SK-N-DZ (cell line): ENCODE measurements at places on chromosomes 7 and 10.

- no peak for DNase-seq
Measured at GRCh38 chr7:32068411-32069101, 1.7 kb downstream of the PDE1C start.

- no peak for DNase-seq
Measured at GRCh38 chr10:35661236-35661635, 19.1 kb upstream of the FZD8 start.

GRCh38 chr7:130114374-130114773, 44.0 kb downstream of the KLHDC10 start:
- no peak for DNase-seq

GRCh38 chr7:28354601-28355402, 57.5 kb upstream of the CREB5 start:
- DNase-seq = peak; percentile 21

GRCh38 chr7:99267481-99267840, 5.2 kb upstream of the MYH16 start:
- DNase-seq = no peak

GRCh38 chr7:75637854-75638593, 100.7 kb downstream of the HIP1 start:
- no peak for DNase-seq

GRCh38 chr10:97532935-97533671, 34.4 kb downstream of the UBTD1 start:
- no peak for DNase-seq

GRCh38 chr10:86753638-86754434, 2.6 kb upstream of the BMPR1A start:
- DNase-seq = no peak

GRCh38 chr7:80705130-80705781, 66.8 kb downstream of the CD36 start:
- no peak for DNase-seq

GRCh38 chr7:115340828-115341227, 418.9 kb downstream of the MDFIC start:
- no peak for DNase-seq

GRCh38 chr7:64774204-64774842, 19.9 kb upstream of the ZNF138 start:
- DNase-seq = no peak

GRCh38 chr10:119491966-119492757, 50.4 kb downstream of the RGS10 start:
- no peak for DNase-seq

DNA sequence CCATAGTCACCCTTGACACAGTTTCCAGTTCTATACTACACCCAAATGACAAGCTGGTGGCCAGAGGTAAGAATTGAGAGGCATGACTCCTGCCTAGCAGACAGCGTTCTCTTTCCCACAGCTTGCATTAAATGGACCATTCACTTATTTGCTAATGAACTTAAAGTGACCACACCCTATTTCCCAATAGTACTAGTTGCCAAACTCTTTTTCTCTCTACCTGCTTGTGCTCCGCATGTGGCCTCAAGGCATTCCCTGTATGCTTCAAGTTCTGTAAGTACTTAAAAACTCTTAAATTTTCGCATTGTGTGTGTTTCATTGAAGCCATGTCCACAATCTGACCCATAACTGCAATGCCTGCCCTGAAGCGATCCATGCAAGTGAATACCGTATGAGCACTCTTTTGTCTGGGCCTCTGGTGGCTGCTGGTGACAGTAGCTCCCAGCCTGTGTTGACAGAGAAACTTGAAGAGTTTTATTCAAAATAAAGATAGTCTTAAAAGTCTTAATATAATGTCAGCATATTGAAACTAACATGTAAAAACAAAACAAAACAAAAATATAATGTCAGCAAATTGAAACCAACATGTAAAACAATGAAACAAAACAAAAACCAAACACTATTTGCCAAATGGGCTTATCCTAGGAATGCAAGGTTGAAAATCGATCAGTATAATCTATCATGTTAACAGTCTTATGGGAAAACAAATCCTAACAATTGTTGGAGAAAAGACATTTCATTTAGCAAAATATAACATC, 73.6 kb downstream of the CCSER2 start:
- DNase-seq = no peak

- no peak for DNase-seq
Measured at GRCh38 chr10:70296406-70296899, 12.6 kb upstream of the NPFFR1 start.

DNA sequence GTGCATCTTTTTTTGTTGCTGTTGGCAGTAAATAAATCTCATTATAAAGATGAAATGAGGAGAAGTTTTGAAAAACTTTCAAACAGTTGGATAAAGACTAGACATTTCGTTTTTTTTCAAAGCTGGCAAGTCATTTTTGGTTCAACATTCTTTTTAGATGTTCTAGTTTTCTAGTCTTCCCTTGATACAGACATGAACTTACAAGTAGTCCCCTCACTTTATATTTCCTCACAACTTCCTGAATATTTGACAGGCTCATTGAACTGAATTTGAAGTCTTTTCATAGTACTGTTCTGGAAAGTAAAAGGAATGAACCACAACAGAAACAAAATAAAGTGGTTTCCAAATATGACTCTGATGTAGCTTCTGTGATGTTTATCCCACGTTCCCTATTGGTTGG, 134.2 kb downstream of the NRCAM start:
- DNase-seq = no peak

- DNase-seq = no peak
Measured at GRCh38 chr7:101201695-101202602, 1.1 kb upstream of the MOGAT3 start.

- DNase-seq = no peak
Measured at GRCh38 chr10:132613566-132614348, 76.2 kb downstream of the INPP5A start.

DNA sequence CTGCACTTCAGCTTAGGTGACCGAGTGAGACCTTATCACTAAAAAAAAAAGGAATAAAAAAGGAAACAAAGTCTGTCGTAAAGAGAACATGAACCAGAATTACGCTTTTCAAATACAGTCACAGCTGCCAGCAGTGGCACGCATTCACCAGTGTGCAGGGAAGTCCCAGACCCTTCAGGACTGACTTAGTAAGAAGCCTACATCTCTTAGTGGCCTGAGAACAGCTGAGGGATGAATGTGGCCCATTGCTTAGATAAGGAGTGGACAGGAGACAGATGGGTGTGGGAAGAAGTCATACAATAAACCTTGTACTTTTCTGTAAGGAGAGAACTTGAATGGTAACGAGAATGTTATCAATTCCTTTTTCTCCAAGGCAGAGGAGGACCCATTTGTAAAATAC, 178.5 kb downstream of the JCAD start:
- no peak for DNase-seq

- no peak for DNase-seq
Measured at GRCh38 chr10:130407052-130407451, 270.9 kb downstream of the GLRX3 start.

GRCh38 chr10:75568450-75569130, 137.2 kb downstream of the LRMDA start:
- DNase-seq = no peak

DNA sequence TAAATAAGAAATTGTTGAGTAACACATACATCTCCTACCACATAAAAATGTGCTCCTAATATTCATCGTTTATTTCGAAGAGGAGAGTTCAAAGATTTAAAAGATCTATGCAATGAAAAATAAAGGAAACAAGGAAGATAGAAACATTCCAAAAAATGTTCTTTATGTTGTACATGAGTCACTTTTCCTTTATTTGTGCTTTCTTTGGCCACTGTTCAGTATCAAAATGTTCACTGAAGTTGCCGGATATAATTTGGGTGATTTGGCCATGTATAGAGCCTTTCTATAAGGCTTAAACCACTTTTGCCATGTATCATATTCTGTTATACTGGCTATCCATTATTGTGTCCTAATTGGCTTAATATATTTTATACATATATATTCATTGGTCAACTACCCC, 62.9 kb upstream of the PRR15 start:
- DNase-seq = no peak

GRCh38 chr10:7306147-7306546, 104.7 kb downstream of the SFMBT2 start:
- no peak for DNase-seq

DNA sequence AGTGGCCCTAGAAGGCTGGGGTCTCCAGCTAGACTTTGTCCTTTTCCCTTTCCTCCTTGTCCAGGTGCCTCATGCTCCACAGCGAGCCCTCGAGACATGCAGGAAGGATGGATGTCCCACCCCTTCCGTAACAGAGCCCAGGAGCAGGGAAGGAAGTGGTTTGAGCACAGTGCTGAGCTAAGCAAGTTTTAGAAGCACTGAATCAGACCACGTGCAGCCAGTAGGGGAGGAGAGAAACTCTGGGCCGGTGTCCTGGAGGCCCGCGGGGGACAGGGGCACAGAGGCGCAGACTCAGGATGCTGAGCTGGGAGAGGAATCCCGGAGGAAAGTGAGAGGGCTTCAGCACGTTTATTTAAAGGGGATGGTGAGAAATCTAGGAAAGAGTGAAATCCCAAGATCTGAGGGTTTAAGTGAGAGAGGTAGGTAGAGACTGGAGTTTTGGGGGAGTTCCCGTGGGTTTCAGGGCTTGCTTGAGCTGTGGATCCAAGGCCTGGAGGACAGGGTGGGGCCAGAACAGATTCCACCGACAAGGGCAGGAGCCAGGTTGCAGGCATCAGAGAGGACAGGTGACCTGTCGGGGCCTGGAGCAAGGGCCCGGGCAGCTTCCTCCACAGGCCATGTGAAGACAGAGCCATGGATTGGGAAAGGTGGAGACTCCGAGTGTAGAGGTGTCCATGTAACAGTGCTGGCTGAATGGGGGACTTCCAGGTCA, 4.4 kb upstream of the IRF5 start:
- no peak for DNase-seq

DNA sequence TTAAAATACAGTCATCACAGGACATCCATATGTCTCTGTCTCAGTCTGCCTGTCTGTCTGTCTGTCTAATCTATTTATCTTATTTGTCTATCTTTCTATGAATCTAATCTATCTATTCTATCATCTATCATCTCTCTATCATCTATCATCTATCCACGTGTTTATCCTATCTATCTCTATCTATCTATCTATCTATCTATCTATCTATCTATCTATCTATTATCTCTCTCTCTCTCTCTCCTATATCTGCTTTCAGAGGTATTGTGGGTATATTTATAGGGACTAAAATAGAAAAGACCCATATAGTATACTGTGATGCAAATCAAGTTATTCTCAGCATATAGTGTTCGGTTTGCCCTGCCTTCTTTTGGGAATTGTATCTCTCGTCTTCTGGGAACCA, 167.5 kb downstream of the VPS50 start:
- DNase-seq = no peak

- DNase-seq = no peak
Measured at GRCh38 chr7:107643407-107643806, 17.2 kb upstream of the SLC26A4 start.

DNA sequence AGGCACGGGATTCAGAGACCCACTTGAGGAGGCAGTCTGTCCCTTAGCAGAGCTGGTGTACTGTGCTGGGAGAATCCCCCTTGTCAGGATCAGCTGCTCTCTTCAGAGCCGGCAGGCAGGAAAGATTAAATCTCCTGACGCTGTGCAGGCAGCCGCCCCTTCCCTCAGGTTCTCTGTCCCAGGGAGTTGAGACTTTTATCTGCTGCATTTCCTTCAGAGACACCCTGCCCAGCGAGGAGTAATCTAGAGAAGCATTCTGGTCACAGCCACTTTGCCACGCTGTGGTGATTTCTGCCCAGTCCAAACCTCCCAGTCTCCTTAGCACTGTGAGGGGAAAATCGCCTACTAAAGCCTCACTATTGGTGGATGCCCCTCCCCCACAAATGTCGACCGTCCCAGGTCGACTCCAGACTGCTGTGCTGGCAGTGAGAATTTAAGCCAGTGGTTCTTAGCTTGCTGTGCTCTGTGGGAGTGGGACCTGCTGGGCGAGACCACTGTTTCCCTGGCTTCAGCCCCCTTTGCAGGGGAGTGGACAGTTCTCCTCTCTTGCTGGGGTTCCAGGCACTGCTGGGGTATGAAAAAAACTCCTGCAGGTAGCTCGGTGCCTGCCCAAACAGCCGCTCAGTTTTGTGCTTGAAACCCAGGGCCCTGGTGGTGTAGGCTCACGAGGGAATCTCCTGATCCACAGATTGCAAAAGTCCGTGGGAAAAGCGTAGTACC, 265.4 kb downstream of the ZWINT start:
- peak; percentile 73 for DNase-seq

GRCh38 chr7:107842213-107842612, 39.2 kb upstream of the SLC26A3 start:
- DNase-seq = no peak

DNA sequence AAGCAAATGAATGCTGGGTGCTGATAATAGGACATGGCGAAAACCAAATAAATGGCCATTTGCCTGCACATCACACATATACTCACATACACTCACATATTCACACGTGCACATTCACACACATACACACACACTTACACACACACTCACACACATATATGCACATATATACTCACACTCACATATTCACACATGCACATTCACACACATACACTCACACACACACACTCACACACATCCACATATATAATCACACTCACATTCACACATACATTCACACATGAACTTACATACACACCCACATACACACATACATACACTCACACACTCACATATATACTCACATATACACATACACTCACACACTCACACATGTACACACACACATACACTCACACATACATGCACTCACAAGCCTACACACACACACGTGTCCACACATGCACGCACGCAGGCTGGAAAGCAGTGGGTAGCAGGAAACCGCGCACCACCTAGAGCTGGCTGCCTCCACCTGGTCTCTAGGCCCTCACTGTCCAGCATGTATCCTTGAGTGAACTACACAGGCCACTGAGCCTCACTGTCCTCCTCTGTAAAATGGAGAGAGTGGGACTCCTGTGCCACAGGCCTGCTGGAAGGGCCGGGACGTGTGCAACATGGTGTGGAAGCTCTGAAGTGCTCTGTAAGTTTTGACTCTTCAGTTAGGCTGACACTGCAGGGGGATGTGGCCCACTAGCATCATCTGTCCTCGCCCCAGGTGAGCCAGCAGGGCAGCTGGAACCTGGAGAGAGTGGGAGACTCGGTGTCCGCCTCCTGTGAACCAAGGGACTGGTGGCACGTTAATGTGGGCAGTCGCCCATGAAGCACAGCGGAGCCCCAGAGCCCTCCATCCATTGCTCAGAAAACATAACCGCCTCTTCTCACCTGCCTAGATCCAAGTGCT, 14.9 kb downstream of the TMEM72 start:
- DNase-seq = no peak

- DNase-seq = no peak
Measured at GRCh38 chr10:46514899-46515298, 41.6 kb downstream of the GPRIN2 start.

DNA sequence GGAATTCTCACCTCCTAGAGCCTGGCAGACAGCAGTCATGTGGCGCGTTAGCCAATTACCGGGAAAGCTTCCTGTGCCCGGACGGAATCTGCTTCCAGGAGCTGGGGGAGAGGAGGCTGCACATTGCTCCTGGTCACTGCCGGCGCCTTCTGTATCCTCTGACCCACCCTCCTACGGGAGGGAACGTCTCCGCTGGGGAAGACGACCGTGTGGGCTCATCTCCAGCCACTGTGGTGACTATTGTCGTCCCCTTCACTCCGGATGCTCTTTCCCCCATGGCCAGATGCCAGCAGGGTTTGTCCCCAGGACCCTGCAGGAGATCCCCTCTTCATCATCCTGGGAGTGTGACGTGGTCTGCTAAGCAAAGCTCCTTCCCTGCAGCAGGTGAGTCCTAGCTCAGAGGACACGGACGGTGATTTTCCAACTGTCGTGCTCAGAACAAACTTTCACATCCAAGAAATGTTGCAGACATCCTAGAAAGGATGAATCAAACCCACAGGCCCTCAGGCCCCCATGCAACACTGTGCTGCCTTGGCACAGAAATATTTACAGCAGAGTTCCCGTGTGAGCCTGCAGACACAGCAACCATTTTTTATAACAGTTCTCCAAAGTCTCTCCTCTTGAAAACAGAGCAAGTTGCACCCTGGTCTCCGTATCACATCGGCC, 29.6 kb upstream of the FAM20C start:
- no peak for DNase-seq
